ENCODE measurements at places on chromosomes 5 and 9.

- no peak for DNase-seq
Measured at GRCh38 chr5:177494346-177495195, 2.8 kb downstream of the PDLIM7 start.

GRCh38 chr9:82549174-82549821 lies 513.6 kb downstream of the RASEF start:
- DNase-seq = no peak

- no peak for DNase-seq
Measured at GRCh38 chr9:97527626-97528528, 26.4 kb downstream of the TMOD1 start.

DNA sequence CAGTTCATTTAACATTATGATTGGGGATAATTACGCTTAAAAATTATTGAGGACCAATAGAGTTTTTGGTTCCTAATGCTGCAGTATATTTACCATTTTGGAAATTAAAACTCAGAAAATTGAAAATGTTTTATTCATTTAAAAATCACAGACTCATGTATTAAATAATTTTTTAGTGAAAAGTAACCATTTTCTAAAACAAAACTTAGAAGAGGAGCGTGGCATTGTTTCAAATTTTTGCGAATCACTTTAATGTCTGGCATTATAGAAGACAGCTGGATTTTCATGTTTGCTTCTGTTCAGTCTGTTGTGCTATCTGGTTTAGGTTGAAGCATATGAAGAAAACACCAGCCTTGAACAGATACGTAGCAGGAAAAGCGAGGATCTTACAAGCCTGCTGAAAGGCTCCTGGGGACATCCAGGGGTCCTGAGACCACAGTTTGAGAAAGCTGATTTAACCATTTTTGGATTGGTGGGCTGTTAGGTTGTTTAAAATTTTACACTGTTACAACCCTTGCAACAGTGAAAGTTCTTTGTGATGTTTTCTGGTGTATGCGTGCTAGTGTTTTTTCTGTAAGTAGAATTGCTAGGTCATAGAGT lies 1.6 kb downstream of the ZFYVE16 start:
- DNase-seq = no peak

- DNase-seq = no peak
Measured at GRCh38 chr5:134236318-134236717, 10.4 kb upstream of the PPP2CA start.

GRCh38 chr5:78959767-78960166 lies 25.3 kb downstream of the ARSB start:
- DNase-seq = no peak

GRCh38 chr9:122382901-122383850 lies 12.4 kb downstream of the PTGS1 start:
- no peak for DNase-seq

DNA sequence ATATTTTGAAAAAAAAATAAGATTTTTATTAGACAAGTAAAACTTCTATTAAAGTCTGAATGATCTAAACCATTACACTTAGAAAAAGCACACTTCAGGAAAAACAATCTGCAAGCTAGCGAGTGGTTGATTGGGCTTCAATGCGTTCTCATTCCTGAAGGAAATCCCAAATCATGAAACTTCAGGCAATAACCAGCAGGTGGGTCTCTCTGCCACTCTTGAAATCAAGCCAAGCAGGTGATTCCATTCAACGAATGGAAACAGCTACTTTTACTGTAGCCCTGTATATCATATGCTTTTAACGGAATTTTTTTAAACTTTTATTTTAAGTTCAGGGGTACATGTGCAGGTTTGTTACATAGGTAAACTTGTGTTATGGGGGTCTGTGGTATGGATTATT lies 234.5 kb upstream of the TRPM3 start:
- no peak for DNase-seq

DNA sequence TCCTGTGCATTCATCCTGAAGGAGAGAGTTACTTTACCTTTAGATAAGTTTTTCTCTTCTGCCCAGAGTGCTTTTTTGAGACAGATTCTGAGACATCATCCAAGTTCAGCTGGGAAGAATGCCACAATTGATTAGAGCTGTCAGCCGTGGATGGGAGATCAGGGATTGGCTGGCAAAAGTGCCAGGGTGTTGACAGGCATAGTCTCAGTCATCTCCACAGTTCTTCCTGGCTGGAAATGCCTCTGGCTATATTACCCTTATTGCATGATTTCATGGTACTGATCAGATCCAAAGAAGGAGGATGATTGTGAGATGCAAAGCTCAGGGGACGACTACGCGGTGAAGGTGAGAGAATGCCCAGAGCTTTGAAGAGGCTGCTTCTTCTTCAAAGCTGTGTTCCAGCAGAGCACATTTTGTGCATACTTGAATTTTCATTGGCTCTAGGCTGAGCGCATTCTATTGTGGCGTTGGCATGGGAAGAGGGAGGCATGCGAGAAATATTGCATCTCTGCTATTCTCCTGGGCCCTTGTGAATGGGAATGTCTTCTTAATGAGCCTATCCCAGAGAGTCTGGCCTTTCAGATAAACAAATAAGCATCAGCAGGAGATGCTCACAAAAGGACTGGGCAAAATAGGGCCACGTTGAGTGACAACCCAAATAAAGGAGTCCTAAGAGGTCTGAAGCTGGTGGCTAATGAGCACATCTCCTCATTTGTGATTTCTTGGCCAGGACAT lies 82.1 kb downstream of the GRIA1 start:
- DNase-seq = no peak

GRCh38 chr5:73447530-73448462 lies 781 bp downstream of the FOXD1 start:
- DNase-seq = no peak

- DNase-seq = no peak
Measured at GRCh38 chr9:137162505-137163364, 7.1 kb downstream of the LRRC26 start.

DNA sequence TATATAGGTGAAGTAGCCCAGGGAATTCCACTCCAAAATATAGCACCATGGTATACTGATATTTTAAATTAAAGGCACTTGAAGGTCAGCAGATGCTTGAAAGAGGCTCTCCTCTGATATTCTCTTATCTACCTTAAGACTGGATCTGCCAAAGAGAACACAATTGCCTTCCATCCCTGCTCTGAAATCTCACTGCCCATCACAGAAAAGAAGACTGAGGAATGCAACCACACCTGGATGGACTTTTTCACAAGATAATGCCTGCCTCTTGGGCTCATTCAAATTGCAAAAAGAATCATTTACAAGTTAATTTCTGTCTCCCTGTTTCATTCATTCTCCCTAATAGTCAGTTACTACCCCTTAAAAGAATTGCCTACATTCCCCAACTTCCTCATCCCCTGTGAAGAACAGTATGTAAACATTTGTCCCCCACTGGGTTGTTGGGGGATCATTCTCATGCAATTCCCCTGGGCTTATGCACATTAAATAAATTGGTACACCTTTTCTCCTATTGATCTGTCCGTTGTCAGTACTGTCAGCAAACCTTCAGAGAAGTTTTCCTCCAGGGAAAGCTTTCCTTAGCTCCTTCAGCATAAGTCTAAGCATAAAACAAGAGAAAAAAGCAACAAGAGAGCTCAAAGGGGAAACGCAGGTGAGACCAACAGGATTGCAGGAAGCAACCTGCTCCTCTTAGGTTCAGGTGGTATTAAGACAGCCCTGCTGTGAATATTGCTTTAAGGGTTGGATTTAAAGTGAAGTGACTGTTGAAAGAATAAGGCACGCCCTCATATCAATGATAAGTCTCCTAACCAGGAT lies 171.4 kb upstream of the SLC30A5 start:
- no peak for DNase-seq

- no peak for DNase-seq
Measured at GRCh38 chr5:147437161-147437596, 72.7 kb downstream of the DPYSL3 start.

DNA sequence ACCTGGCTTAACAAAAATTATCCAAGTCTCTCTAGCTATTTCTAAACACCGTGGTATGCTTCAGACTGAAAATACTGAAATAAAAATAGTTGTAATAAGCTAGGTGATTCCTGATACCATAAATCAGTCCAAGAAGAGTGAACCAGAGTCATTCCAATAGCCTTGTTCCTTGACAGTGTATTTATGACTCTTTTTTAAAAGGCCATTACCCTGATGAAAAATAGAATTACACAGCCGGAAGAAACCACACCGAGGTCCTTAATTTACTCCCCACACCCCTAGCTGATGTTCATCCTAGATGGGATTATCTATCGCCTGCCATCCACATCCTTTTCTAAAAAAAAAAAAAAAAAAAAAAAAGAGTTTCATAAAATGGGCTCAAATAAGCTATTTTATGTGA lies 457.6 kb upstream of the GRAMD2B start:
- DNase-seq = no peak

DNA sequence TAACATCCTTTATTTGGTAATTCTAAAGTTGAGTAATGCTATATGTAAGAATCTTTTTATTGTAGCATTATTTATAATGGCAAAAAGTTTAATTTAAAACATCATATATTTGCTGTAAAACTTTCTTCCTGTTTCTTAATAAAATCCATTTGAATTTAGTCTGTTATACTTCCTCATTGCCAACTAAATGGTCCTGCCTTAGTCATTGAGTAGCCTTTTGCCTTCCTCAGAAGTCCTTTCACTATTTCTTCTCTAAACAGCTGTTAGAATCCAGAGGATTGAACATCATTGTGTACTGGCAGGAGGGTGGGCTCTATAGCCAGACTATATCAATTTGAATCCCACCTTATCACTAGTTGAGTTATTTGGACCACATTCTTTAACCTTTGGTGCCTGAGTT lies 11.0 kb downstream of the SLC44A1 start:
- DNase-seq = no peak

GRCh38 chr5:14302330-14302729 lies 159.2 kb downstream of the TRIO start:
- no peak for DNase-seq

- no peak for DNase-seq
Measured at GRCh38 chr5:19719109-19719508, 268.9 kb downstream of the CDH18 start.

DNA sequence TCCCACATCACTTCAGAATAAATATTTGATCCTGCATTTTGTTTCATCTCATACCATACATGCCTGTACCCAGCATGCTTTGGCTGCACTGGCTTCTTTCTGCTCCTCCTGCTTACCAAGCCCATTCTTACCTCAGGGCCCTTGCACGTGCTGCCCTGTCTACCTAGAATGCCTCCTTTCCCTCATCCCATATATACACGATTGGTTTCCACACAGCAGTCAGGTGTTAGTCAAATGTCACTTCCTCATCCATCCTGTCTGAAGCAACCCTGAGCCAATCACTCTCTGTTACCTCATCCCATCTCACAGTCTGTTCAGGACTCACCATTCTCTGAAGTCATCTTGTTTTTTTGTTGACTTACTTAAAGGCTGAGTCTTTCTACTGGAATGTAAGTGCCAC lies 30.3 kb downstream of the CAST start:
- DNase-seq = no peak

DNA sequence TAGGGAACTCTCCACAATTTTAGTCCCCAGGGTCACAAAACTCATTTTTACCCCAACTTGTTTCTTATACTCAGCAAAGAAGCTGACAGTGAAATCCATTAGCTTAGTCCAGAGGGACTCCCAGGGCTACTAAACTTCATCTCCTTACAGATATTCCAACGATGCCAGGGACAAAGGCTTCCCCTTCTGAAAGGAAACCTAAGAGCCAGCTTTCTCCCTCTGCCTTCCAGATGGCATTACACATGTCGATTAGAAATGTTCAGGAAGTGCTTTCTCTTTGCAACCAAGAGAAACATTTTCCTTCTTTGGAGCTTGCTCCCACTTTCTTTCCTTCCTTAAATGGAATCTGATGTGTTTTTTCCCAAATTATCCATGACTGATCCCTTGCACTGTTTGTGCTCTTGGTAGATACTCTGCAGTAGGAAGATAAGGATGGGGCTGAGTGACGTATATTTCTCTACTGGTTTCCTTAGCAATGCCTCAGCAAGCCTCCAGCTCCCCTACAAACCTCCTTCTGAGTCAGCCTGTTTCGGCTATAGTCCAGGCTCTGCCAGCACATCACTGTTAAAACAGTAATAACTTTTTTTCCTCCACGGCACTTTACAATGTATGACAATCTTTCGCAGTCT lies 43.0 kb upstream of the HTR4 start:
- DNase-seq = no peak

- DNase-seq = no peak
Measured at GRCh38 chr9:7912037-7912535, 112.5 kb upstream of the DMAC1 start.

DNA sequence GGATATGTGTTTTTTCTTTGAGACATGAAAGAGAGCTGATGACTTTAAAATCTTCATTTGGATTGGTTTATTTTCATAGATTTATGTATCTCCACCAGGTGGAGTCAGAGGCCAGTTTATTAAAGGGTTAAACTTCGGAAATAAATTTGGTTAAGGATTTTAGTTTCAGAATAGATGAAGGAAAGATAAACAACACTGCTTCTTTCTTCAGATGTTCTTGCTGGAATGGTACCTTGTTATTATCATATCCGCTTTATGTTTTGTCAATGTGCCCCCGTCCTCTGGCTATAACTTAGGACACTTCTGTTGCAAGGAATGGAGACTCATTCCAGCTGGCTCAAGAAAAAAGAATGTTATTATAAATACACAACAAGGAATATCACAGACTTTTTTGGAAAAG lies 81.2 kb downstream of the ALDH1A1 start:
- DNase-seq = no peak

DNA sequence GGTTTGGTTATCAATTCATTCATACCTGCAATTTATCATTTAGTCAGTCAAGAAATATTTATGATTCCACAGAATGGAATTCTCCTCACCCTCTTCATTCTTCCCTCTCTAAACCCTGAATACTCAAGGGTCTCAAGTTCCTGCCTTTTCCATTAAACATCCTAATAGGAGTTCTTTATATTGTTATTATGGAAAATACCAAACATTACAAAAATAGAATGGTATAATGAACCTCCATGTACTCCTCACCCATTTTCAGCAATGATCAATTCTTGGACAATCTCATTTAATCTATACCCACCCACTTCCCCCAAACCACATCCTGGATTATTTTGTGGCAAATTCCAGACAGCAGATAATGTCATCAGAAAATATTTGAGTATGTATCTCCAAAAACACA lies 74.5 kb downstream of the ADAMTS12 start:
- DNase-seq = no peak

DNA sequence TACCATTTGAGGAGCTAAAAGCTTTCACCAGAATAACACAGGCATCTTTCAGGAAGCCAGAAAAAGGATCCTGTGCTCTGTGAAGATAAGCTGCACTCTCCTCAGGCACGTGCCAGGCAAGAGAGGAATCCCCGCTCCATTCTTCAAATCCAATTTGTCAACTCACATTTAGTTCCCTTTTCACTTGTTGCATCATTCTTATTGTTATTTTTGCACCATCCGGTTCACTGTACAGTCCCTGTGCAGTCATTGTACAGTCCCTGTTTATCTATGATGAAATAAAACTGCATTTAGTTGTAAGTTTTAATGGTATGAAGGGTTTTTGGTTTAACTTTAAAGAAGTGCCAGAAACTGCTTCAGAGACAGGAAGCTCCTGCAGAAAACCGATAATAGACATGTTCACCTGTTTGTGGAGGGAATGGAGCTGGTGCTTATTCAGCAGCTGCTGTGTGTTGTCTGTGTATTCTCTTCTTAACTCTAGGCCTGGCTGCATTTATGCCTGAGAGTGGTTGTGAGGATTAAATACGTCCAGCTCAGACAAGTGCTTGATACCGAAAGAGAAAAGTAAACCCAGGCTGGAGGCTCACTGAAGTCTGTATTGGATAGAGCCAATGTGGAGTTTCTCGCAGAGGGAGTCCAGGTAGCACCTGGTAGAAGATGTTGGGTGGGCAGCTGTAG lies 22.4 kb downstream of the IFNW1 start:
- DNase-seq = no peak

Data from GM19239 (cell line).